Head of caudate nucleus (tissue), 42 donors: ENCODE measurements at places on chromosomes 5 and 9.

DNA sequence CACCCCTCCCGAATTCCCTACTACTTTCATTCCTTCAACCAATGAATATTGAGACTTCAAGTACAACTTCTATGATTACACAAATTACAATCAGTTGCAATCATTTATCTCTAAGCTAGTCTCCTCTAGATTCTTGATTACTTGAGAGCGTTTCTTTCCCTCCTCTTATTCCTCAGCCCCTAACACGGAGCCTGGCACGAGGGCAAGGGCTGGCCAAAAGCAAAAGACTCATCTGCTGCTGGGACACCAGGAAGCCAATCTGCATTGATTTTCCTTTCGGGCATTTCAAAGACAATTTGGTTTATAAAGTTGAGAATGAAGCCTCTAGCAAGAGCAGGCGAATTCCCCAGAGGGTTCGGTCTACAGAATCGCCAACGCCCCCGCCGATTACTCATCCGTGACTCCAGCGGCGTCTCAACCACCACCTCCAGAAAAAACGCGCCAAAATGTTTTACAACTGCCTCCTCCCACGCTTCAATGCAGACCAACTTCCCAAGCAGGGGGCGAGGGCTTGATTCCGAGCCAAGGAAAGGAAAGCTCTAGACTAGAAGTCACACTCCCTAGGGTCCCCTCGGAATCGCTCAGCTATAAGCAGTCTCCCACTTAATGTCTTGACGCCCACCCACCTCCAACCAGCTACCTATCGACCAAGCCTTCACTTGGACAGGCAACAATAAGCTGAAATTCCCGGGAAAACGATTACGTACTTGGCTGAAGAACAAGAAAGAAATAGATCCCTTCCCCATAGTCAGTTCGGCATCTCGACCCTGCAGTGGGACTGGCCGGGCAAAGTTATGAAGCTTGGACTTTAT is 1.5 kb downstream of the PCSK1 start:
- no peak for DNase-seq

GRCh38 chr9:120898396-120898795 is 21.4 kb upstream of the PHF19 start:
- no peak for DNase-seq

GRCh38 chr5:37957218-37957617 is 117.4 kb upstream of the GDNF start:
- no peak for DNase-seq

- no peak for DNase-seq
Observed at GRCh38 chr9:10331157-10331556, 281.6 kb downstream of the PTPRD start.

DNA sequence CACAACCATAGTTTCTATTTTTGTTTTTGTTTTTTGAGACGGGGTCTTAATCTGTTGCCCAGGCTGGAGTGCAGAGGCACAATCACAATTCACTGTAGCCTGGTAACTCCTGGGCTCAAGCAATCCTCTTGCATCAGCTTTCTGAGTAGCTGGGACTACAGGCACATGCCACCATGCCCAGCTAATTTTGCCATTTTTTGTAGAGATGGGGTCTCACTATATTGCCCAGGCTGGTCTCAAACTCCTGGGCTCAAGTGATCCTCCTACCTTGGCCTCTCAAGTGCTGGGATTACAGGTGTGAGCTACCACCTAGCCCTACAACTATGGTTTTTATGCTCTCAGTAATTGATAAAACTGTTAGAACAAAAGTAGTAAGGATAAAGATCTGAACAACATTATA is 147.5 kb upstream of the SHB start:
- DNase-seq = no peak

DNA sequence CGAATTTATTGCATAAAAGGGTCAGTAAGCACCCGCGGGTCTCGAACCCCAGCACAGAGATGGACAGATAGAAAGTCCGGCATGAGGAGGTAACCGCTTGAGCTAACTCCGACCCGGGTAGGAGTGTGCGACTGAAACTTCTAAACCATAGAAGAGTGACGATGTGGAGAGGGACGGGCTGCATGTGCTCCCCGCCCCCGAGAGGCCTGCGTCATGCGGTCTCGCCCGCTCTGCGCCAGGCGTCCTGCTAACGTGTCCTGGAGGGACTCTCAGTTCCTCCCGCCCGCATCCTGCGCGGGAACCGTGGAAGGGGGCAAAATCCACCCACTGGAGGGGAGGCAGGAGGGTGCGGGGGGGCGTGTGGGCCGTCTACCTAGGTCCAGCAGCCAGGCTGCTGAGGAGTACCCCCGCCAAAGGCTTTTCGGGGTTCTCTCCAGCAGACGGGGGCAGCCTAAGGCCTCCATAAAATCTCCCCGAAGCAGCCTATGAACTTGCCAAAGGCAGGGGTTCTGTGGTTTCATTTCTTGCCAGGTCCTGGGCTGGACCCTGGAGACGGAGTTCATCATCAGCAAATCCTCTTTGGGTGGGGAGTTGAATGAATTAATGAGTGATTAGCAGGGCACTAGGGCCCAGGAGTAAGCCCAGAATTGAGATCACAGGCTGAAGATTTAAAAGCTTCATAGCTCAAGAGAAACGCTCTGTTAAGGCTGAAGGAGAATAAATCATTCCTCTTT is 51.9 kb downstream of the TGFBI start:
- peak; percentile 68 for DNase-seq

- no peak for DNase-seq
Observed at GRCh38 chr5:134614450-134615085, 18.1 kb downstream of the SAR1B start.

DNA sequence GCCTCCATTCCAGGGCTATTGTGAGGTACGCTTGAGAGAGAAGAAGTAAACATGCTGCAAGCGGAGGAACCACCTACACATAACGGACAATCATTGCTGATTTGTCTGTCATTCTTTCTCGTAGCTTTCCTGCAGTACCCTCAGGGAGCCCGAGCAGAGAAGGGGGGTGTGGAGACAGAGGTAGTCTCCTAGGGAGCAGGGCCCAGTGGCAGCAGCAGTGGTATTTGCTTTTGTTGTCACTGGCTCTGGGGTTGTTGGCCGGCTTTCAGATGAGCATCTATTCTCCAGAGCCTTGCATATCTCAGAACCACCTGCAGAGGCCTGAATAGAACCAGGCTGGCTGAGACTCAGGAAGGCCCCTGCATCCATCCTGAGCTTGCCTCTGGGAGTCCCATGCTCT is 19.9 kb downstream of the ENHO start:
- peak; percentile 26 for DNase-seq

- DNase-seq = no peak
Observed at GRCh38 chr9:137446851-137447471, 5.8 kb upstream of the ENTPD8 start.

- peak; percentile 18 for DNase-seq
Observed at GRCh38 chr5:122498163-122498562, 186.1 kb downstream of the SNCAIP start.

DNA sequence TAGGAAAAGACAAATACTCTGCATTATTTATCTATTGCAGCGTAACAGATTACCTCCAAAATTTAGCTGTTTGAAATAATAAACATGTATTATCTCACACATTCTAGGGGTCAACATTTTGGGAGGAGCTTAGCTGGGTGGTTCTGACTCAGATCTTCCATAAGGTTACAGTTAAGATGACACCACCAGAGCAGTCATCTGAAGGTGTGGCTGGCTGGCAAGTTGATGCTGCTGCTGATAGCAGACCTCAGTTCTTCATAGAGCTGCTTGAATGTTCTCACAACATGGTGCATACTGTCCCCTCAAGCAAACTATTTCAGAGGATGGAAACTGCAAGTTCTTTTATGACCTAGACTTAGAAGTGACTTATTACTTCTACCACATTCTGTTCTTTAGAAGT is 146.3 kb upstream of the FSTL4 start:
- no peak for DNase-seq

- DNase-seq = no peak
Observed at GRCh38 chr9:21174671-21175070, 8.2 kb upstream of the IFNA21 start.

GRCh38 chr9:98632839-98633238 is 75.9 kb downstream of the GABBR2 start:
- no peak for DNase-seq

DNA sequence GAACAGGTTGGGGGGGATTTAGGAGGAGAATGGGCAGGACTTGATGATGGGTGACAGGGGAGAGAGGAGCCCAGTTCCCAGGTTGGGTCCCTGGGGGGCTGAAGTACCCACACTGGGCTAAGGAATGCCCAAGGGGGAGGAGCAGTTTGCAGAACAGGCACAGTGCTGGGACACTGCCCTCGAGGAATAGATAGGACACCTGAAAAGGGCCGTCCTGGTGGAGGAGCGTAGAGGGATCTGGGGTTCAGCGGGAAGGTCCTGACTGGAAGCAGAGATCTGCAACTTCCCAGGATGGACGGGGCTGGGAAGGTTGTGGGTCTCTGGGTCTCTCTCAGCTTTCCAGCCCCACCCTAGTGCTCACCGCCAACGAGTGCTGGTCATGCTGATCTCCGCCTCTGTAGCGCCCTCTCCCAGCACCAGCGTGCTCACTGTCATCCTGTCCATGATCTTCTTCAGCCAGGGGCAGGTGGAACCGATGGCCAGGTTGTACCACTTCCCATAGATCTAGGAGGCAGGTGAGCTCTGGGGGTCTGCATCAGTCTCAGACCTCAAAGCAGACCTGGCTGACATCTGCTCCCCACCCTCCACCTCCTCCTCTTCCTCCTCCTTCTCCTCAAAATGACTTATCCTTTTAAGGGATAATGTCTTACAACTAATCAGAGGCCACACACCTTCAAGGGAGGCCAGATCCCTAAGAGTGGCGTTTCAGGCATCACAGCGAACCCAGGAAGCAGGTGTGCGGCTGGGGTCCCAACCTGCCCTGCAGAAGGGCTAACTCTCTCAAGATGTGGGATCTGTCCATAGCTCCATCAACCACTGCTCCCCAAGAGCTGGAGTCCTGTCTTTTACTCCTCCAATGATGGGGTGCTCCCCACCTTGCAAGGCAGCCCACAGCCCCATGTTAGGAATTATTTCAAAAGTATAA is 1.6 kb downstream of the AMBP start:
- DNase-seq = no peak

- DNase-seq = no peak
Observed at GRCh38 chr9:8637626-8638025, 838.0 kb upstream of the DMAC1 start.

- no peak for DNase-seq
Observed at GRCh38 chr5:62289813-62290212, 16.2 kb upstream of the KIF2A start.

DNA sequence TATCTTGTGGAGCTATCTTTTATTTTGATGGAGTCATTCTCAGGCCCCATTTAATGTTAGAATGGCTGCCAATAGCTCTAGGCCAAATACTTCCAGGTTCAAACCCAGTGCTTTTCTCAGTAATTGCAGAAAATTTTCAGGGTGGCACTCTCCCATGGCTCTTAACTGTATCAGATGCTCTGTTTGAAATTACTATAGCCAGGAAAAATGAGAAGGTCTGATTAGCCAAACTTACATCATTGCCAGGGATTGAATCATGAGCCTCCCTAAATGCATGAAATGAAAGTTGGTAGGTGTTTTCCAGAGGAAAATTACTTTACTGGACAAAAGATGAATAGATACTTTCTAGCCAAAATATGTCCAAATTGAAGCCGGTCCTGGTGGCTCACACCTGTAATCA is 404.8 kb downstream of the MAT2B start:
- DNase-seq = no peak

DNA sequence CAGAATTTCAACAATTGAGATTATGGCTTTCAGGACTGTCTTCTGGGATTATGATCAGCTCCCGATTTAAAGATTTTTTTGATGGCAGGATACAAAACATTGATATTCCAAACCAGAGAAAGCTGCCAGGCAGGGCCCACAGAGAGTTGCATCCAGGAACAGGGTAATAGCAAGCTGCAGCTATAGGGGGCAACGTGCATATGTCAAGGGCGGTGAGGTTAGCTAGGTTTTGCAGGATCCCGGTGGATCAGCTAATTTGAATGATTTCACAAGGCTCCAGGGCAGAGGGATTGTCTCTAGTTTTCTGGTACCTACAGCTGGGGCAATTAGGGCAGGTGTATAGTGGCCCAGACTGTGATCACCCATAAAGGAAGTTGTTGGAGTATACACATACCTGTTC is 339.4 kb downstream of the CHSY3 start:
- no peak for DNase-seq

GRCh38 chr9:26561928-26562327 is 330.7 kb downstream of the CAAP1 start:
- no peak for DNase-seq

DNA sequence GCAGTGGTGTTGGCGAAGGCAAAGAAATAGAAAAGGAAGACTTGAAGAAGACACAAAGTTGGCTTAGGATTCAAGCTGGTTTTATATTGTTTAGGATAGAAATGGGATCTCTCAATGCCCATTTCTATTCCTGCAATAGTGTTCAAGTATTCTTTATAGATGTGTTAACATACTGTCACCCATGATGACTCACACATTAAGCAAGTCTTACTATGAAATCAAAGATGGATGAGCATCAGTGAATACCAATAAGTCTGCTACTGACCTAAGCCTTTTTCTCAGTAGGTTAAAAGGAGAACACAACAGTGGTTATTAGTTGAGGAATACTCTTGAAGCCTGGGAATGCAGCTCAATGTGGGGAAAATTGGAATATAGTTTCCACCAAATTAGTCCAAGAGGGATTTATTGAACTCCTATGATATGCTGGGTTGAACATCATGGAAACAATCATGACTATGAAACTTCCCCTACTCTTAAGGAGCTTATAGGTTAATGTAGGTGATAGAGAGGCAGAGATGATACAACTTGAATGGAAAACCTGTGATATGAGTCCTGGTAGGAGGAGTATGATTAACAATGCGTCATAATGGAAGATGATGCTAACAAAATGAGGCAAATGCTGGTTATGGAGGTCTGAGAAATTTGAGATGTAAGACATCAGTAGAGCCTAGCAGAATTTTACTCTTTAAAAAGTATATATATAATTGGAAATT is 417.1 kb upstream of the DAP start:
- no peak for DNase-seq

DNA sequence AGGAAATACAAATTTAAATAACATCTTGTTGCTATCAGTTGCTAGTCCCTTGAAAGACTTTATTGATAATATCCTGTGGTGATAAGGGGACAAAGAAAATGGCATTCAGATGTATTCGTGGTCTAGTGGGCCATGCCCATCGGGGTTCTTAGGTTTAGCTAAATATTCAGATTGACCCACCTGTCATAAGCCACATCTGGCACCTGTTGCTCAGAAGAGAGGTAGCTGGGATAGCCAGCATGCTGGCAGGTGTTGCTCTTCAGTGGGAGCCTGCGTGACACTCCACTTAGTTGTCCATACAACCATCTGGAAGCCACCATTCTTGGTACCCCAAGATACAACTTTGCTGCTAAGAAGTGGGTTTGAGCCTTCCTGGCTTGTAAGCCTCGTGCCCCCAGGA is 36.7 kb downstream of the F2RL2 start:
- DNase-seq = no peak

DNA sequence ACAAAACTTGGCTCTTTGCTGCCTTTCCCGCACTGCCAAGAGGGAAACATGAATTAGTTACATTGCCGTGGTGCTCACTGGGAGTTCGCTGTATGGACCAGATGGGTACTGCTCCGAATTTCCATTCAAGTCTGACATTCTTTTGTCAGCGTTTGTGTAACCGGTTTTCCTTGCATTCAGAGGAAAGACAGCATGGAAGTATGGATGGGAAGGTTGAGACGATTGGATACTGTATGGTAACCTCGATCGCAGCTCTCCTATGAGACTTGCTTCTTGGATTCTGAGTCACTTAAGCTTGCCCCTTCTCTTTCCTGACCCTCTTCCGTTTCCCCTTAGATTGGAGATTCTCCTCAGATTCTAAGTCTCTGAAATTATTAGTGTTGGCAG is 625 bp upstream of the UBLCP1 start:
- no peak for DNase-seq
